ENCODE measurements at places on chromosomes 2 and 18.

DNA sequence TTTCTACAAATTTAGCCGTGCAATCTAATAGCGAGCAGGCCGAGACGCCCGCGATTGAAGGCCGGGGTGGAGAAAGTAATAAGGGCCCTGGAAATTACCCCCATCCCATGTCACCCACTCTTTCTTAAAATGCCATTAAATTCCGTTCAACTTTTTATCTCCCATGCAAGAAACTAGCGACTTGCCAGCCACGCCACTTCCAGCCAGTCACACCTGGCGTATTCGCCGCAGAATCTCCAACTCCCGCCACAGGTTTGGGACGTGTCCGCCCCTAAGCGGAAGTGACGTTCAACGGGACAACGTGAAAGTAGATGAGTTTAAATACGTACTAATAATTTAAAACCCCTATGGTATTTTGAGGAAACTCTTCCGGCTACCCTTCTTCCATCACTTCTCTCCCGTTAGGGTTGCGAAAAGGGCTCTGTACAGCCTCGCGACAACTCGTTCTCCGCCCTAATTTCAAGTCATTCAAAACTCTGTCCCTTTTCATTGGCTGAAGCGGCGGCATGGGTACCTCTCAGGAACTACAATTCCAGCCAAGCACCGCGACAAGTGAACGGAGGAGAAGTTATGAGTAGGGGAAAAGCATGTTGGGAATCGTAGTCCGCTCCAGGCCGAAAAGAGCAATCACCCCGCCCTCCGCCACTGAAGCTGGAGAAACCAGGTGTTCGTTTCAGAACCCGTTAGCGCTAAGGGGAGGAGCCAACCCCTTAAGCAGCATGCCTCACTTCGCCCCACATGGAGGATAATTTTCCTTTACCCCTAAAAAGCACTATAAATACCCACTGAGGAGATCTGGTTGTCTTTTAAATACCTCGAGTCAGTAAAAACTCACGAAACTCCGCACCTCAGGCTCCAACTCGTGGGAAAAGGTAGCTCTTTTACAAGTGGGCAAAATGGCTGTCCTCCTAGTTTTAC, at the start of gene ZRANB3:
TSS of gene ZRANB3 (minus strand) at position 906 of the 918 bp plus-strand sequence.
- DNase-seq, result peak; percentile 95

DNA sequence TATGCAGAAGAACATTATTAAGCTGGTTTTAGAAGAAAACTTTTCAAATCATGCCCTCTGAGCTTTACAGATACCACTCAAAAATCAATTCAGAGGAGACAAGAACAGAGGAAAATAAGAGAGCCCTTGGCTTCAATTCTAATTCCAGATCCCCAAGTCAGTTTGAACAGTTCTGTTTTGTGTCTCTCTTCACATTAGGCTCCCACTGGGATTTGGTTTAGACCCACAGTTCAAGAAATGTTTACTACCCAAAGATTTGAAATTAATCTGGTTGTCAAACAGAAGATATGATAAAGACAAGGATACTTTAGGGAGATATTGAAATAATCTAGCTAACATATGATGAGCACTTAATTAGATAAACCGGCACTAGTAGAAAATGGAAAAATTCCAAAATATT, 329.5 kb downstream of the RAD51AP2 start:
- no peak for DNase-seq

GRCh38 chr2:136255127-136255526, 137.2 kb upstream of the CXCR4 start:
- DNase-seq, result no peak

DNA sequence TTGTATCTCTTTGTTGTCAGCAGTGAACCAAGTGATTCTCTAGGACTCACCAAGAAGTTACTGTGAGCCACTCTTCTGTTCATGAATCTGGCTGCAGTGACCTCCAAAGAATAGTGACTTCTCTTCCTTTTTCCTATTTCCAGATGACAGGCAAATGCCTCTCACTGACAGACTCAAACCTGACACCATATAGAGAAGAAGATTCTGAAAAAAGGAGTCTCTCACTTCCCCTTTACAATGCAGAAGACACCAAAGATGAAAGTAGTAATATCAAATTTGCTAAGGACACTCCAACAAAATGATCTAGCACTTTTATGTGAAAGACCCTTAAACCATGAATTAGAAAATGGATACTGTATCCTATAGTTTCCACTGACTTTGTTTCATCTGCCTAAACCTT, 44.4 kb upstream of the SETBP1 start:
- no peak for DNase-seq

DNA sequence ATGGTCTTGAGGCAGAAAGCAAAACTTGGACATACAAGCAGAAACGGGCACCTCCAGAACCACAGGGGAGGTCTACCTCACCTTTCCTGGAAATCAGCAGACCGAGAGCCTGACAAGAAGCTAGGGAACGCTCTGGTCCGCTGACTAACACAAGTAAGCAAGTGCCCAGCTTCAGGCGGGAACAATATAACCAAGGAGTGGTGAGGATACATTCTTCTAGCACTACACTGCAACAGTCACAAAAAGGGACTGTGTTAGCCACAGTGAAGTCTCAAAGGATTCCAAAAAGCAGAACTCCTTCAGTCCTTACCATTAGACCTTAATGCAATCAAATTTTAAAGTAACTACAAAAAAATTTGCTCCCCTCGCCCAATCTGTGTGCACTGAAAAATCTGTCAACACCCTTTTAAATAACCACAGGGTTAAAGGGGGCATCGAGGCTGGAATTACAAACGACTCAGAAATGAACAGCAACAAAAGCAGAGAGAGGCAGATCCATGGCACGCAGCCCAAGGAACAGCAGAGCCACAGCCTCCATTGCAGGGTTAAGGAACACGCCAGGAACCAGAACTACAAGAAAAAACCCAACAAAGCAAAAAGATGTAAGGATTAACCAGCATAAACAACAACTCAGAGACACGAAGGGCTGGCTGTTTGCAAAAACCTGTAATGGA, 7.1 kb downstream of the THAP4 start:
- DNase-seq, result no peak

DNA sequence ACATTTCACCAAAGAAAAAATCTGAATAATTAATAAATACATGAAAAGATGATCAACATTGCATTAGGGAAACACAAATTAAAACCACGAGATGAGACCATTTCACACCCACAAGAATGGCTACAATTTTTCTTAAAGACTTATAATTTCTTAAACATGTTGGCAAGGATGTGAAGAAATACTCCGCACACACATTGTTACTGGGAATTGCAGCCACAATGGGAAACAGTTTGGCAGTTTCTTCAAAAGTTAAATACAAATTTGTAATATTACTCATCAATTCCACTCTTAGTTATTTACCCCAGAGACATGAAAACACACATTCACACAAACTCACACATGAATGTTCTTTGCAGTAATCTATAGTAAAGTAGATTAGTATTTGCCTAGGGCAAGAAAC, 363.3 kb upstream of the SMIM21 start:
- DNase-seq, result no peak
